ENCODE measurements at places on chromosomes 7 and 10.

DNA sequence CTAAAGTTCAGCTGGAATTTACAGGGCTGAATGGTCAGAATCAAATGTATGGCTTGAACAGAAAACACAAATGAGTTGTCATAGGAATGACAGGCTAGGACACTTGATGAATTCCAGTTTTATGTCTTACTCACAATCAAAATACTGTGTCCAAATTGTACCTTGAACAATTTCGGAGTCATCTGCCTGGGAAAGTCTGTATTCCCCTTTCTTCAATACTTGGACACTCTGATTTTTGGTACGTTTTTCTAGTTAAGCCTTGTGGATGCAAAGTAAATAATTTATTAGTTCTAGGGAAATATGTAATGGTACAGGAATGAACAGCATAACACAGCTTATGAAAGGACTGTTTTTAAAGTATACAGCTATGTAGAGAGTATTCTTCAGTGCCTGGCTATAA lies 100.4 kb downstream of the ITGB8 start:
- no peak for DNase-seq

GRCh38 chr7:43308913-43309705 lies 196.7 kb downstream of the HECW1 start:
- no peak for DNase-seq

DNA sequence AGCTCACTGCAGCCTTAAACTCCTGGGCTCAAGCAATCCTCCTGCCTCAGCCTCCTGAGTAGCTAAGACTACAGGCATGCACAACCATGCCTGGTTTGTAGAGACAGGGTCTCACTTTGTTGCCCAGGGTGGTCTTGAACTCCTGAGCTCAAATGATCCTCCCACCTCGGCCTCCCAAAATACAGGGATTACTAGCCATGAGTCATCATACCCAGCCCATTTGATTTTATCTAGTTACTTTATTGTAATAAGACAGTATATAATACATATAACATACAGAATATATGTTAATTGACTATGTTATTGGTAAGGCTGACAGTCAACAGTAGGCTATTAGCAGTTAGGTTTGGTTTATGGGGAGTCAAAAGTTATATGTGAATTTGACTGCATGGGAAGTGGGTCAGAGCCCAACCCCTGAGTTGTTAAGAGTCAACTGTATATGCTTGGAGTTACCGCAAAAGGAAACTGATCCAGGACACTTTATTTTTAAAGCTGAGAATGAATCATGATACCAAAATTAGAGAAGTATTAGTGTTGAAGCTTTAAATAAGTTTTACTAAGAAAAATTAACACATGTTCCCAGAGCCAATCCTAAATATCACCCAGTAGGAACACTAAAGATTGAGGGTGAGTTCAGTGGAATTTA lies 20.7 kb upstream of the KMT2E start:
- DNase-seq: no peak

DNA sequence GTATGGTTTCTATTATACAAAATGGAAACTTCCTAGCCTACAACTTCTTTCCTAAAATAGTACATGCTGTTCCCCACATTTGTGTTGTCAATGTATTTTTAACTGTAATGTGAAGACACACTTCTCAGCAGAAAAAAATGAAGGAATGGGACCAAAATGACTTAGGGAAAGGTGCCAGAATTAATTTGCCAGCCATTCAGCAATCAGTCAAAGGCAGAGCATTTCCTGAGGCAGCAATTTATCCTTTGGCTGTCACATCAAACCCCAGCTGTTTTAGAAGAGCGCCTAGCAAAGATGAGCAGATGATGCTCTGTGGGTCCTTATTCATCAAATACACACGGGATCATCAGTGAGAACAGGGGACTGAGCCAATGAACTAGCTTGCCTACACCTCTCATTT lies 592.5 kb downstream of the KCNMA1 start:
- no peak for DNase-seq

DNA sequence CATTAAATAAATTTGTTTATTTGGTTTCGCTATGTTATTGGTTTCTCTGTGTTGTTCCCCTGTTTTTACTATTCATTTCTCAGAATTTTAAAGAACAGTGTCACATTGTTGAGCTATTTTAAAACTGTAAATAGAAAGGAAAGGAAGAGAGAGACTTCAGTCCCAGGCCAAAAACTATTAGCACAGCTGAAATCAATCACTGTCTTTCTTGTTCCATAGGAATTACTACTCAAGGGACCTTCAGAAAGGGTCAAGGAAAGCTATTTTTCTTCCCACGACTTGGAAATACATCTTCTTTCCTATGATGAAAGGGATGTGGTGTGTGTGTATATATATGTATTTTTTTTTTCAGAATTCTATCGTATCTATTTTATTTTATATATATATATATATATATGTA lies 29.0 kb upstream of the GNAT3 start:
- DNase-seq: no peak

DNA sequence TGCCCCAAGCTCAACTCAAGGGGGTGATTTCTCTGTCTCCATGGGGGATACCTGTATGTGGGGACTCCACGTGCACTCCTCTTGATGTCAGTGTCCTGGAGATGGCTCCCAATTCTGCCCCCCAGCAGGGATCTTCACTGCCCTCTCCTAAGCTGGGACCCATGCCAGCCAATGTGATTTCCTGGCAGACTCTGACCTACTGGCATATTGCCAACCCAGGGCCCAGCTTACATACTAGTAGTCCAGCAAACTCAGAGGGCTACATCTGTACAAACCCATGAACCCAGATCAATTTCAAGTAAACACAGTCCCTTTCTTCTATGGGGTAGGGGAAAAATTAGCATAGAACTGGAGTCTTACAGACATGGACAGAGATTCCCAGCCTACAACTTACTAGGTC lies 26.2 kb upstream of the BMPR1A start:
- DNase-seq: no peak

DNA sequence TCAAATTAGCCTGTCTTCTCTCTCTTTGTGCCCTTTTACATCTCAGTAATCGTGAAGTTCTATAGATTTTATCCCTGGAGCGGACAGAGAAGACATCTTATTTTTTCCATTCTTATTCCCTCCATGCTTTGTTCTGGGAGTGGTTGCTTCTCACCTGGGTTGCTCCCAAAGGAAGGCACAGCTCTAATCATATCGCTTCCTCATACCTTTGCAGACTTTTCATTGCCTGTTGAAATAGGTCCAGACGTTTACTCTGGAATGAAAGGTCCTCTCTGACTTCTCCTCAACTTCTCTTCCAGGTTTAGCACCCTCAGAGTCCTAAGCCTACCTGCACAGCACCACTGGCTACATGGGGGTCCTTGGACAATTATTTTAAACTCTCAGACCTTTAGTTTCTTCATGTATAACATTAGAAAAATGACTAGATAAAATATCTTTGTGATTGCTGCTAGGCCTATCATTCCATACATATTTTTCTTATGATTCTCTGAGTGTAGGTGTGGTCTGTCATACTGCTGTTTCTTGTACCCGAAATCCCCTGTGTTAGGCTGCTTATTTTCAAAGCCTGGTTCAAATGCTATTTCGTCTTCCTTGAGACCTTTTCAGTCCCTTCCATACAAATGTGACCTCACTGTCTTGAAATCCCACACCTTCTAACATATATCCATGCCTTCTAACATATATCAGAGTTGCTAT lies 418.1 kb downstream of the GFRA1 start:
- no peak for DNase-seq

DNA sequence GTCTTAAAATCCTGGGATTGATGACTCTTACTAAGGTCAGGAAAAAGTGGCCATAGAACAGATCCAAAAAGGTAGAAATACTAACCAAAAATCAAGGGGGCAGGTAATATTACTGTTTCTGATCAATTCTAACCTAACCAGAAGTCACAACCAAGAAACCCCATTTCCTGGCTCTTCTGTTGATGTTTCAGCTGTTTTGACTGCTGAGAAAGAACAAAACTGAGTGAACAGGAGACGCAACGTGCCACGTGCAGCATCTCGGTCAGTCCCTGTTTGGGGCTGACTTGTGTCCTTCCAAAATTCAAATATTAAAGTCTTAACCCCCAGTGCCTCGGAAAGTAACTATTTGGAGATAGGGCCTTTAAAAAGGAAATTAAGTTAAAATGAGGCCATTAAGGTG lies 56.8 kb downstream of the JAZF1 start:
- DNase-seq: no peak

- no peak for DNase-seq
Measured at GRCh38 chr10:120897343-120897742, 46.2 kb downstream of the WDR11 start.

DNA sequence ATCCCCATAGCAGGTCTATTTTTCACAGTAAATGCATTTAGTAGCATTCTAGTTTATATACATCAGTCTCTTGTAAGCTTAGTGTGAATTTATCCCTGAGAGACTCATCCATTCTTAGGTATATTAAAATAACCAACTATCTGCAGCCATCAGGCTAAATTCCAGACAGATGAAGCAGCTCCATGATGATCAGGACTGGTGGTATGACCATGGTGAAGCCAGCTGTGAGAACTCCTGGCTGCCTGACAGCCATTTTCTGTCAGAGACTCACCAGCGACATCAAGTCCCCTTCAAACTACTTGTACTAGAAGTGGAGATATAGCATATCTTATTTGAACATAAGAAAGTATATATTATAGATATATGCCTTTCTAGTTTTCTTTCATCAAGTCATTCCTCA lies 70.3 kb upstream of the GSDME start:
- no peak for DNase-seq

- DNase-seq: no peak
Measured at GRCh38 chr10:4108693-4109092, 323.7 kb upstream of the KLF6 start.

GRCh38 chr7:85895835-85896234 lies 709.0 kb upstream of the SEMA3D start:
- DNase-seq: no peak

DNA sequence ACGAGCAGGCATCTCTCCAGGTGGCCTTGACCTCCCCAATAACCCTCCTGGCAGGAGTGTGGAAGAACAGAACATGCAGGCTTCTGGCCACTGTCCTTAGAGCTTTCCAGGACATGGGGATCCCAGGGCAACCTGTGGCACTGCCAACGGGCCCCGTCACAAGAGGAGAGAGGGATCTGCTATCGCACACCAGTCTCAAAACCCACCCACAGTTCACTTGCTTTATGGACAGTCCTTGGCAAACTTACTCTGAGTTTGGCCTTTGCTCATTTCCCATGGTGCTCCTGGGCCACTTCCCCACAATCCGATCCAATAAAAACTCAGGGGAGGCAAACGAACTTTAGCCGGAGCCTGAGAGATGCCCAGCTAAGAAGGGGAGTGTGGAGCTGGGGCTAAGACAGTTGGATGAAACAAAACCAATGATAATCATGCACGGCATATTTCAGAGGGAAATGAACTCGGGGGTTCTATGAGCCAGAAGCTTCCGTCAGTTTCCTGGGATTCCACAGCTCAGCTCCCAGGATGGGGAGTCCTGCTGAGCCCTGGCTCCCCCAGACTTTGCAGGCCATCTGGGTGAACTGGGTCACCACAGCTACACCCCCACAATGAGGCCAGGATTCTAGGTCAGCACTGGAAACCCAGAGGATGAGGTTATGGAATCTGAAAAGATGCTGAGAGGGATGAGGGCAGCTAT lies 158.4 kb downstream of the NEURL1 start:
- no peak for DNase-seq
